ENCODE measurements at places on chromosomes 12 and 14.

DNA sequence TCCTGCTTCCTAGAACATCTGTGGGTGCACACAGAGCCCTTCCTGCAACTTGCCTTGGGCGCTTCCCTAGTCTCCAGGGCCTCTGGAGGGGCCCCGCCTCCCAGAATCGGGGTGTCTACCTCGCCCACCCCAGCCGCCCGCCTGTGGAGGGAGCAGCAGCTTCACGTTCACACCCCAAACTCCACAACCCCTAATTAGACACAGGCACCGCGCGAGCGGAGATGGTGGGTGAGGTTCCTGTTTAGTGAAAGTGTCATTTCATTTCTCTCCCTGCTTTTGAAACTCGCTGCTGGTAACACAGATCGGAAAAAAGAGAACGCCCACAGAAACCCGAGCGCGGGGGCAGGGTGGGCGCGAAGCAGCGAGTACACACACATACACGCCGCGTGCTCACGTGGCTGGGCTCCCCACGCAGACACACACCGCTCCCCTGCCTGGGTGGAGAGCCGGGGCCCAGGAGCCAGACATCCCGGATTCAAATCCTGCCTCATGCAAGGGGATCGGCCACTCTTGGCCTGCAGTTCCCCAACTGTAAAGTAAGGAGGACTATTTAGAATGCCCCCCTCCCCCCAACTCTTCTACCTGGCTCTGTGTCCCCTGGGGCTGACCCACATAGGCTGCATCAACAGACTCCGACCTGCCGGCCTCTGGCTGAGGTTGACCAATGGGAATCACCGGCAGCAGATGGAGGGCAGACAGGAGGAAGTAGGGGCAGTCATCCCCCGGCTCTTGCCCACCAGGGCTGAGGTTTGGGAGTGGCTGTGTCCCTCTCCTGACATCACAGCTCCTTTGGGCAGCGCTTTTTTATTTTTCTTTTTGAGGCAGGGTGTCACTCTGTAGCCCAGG lies 79.2 kb upstream of the NCOR2 start:
- DNase-seq: peak; percentile 76

DNA sequence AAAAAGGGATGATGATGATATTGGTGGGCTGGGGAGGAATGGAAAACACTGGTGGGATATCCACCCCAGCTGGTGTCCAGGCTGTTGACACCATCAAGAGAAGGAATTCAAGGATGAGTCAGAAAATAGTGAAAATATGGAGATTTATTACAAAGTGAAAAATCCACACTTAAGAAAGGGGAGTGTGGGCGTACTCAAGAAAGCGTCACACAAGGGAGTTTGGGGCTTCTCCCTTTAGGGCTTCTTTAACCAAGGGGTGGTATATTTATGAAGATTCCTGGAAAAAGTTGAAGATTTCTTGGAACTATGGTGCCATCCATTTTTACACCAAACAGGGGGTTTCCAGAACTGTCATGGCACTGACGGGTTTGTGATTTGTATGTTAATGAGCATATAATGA lies 63.1 kb upstream of the ARID2 start:
- DNase-seq: no peak

GRCh38 chr14:69673104-69673503 lies 61.7 kb downstream of the SUSD6 start:
- no peak for DNase-seq

GRCh38 chr14:79554816-79555215 lies 656.5 kb downstream of the DIO2 start:
- no peak for DNase-seq

GRCh38 chr12:78963439-78964227 lies 99.1 kb downstream of the SYT1 start:
- DNase-seq: no peak

DNA sequence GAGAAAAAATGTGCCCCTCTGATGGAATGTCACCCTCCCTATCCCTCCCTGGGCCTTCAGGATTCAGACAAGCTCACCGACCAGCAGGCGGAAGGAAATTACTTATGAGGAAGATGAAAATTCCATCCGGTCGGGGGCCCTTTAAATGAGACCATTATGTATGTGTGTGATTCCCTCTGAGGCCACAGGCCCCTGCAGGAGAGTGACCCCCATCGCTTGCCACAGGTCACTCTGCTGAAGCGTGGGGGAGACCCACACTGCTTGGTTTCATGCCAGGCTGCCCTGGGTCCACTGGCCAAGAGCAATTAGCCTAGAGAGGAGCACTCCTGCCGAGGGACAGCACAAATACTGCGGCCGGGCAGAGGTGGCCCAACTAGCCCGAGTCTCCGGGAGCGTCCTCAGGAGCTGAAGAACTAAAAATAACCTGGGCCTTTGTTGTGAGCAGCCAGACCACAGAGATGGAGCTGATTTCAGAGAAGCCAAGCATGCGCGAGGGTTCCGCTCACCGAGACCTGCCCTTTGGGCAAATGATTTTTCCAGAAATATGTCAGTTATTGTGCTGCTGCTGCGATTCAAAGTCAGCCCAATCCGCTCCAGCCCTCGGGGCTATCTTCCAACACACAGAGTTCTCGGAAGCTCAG lies 276.4 kb downstream of the DPF3 start:
- DNase-seq: no peak

- DNase-seq: no peak
These were observed 601.9 kb downstream of the SNAPC1 start for GRCh38 chr14:62364161-62364560.

GRCh38 chr12:76702946-76703345 lies 61.0 kb upstream of the ZDHHC17 start:
- DNase-seq: no peak

- no peak for DNase-seq
These were observed 32.6 kb downstream of the PELI2 start for GRCh38 chr14:56150645-56151345.

GRCh38 chr14:73802431-73803188 lies 49.0 kb upstream of the PTGR2 start:
- no peak for DNase-seq

DNA sequence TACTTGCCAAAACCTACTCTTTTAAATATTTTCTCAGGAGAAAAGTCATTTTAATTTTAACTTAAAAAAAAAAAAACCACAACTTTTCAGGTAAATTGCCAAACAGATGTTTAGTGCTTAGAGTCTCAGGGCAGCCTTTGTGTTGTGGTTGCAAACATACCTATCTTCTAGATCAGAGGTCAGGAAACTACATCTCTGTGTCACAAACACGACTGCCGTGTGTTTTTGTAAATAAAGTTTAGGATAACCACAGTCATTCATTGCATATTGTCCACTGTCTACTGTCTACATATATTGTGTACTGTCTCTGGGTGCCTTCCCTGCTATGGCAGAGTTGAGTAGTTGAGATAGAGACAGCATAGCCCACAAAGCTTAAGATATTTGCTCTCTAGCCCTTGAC lies 48.9 kb downstream of the DYRK2 start:
- no peak for DNase-seq

DNA sequence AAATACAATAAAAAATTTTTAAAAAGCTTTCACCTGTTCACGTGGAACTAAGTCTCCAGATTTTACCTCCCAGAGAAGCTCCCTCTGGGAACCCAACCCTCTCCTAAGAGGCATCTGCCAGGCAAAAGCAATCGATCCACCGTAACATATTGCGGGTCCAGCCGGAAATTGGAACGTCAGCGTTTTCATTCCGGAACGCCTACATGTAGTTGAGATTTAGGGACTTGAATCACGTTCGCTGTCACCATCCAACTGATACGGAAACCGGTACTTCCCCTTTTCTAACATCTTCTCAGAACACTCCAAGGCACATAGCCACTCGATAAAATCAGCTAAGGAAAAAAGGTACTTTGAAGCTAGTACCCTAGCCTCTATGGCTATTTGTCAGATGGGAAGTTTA lies 70.3 kb downstream of the COX16 start:
- DNase-seq: peak; percentile 6

GRCh38 chr12:42262271-42262670 lies 24.2 kb upstream of the YAF2 start:
- DNase-seq: no peak

DNA sequence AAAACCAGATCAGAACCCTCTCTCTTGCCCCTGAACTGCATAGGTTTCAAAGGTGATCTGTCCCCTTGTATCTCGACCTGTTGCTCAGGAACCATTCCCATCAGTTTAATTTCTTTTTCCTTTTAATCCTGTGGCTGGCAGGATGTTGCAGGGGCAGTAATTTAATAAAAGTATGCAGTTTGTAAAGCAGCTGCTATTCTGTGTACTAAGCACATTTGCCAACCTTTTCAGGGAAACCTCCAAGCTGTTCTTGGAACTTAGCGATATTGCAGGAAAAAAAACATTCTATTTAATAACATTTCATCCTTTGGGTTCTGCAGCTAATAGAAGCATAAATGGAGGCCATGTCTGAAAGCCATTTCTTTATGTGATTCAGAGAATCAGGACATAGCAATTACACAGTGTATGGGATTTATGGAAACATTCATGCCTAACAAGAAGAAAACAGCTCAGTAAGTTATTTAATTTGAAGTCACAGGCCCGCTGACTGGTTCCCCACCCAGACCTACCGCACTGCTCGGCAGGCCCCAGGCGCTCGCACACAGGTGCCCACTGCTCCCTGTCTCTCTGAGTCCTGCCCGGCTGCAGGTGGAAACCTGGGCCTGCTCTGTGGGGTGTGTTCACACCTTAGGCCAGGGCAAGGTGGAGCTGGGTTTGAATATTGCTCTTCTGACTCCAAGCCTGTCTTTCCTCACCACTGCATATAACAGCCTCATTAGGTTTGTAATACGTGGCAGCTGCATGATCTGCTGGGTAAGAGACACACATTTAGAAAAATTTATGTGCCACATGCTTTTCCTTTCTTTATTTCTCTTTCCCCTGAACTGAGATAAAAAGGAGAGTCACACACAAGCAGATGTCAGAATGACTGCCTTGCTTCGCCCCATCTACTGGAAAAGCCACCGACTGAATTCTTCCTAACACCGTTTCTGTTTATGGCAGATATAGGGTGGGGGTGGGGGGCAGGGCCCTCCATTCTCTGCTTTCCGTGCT lies 119.7 kb downstream of the SLC25A47 start:
- no peak for DNase-seq

- no peak for DNase-seq
These were observed 39.6 kb downstream of the DAD1 start for GRCh38 chr14:22549324-22549962.

DNA sequence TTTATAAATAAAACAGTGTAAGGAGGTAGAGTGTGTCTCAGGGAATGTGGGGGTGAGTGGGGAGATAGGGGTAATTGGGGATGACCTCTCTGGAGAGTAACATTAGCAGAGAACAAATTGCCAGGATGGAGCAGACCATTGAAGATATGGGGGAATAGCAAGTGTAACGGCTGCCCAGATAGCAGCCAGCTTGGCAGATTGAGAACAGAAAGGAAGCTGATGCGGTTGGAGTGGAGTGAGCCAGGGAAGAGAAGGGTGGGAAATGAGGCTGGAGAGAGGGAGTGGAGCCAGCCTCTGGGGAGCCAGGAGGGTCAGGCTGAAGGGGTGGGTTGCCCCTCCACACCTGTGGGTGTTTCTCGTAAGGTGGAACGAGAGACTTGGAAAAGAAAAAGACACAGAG lies 5.6 kb upstream of the ADCK1 start:
- no peak for DNase-seq

DNA sequence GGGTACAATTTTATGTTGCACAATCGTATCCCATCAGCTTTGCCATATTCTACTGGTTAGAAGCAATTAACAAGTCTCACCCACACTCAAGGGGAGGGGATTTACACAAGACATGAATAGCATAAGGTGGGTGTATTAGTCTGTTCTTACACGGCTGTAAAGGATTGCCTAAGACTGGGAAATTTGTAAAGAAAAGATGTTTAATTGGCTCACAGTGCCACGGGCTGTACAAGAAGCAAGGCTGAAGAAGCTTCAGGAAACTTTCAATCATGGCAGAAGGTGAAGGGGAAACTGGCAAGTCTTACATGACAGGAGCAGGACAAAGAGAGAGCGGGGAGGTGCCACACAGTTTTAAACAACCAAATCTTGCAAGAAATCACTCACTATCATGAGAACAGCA lies 231.8 kb upstream of the AMIGO2 start:
- DNase-seq: no peak

DNA sequence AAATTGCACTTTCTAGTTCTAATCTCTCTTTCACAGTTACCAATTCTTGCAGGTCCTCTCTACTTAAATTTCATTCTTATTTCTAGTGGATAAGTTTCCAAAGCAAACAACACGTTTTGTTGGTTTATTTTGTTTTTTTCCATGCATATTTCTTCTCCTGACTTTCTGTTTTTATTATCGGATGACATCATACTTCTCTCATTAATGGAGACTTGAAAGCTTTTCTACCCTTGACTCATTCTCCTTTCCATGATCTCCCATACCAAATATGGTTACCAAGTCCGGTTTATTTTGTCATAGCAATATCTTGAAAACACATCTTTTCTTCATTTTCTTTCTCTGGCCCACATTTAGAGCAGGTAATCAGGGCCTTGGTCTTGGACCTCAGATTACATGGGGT lies 796.5 kb downstream of the GALC start:
- DNase-seq: no peak

GRCh38 chr12:128103152-128103551 lies 163.8 kb upstream of the TMEM132C start:
- no peak for DNase-seq

DNA sequence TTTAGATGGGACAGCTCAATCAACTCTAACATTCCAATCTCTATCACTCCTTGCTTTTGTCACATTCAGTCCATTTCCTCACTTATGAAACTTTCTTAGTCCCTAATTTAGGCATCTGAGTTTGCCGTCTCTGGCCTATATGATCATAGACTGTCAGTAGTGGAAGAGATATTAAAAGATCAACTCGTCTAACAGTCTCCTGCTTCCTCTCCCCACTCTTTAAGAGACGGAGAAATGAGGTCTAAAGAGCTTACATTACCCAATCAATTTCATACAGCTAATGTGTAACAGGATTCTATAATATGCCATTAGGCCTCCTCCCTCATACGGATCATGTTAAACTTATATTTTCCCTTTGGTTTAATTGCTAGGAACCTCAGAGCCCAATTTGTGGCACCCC lies 6.5 kb upstream of the ATP23 start:
- no peak for DNase-seq

DNA sequence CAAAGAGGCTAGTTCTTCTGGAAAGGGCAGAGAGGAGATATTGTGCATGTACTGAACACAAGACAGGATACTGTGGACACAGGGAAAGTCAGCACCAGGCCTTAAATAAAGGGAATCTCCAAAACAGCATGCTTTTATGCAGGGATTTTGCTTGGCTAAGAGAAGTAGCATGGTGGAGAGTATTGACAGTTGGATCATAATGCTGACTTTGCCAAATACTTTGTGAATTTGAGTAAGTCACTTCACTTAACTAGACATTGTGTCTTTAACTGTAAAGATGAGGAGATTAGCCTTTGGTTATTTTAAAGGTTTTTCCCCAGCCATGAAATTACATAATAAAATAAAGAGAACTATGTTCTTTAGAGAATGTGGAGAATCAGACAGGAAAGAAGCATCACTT lies 24.5 kb downstream of the GALNT8 start:
- no peak for DNase-seq

- DNase-seq: no peak
These were observed 273.8 kb upstream of the SFSWAP start for GRCh38 chr12:131436922-131437705.
